A549 treated with Hydrocortisone at 1 μM for 4 hours (cell line): ENCODE measurements at places on chromosomes 5 and 9. TPM values are rescaled to one million over a fixed set of nuclear protein-coding genes. Genes with fewer than 3 reads are reported as not detected.

CEL gene
- total RNA-seq = 0.40 to 0.69 TPM (median 0.51 TPM) in 5 replicates

DOCK2 gene
- total RNA-seq = 2.0 to 4.5 TPM (median 2.4 TPM) in 5 replicates

MXD3 gene
- 11.9 to 20.1 TPM (median 18.7 TPM) in 5 replicates for total RNA-seq

QRFP gene
- not detected in 5 replicates for total RNA-seq

SPATA31A1 gene
- total RNA-seq = not detected in 5 replicates

DOK3 gene
- total RNA-seq = 2.7 to 6.1 TPM (median 3.8 TPM) in 5 replicates

MLANA gene
- total RNA-seq = not detected in 5 replicates

ANXA1 gene
- 1,032 to 1,196 TPM (median 1,133 TPM) in 5 replicates for total RNA-seq

TRIM36 gene
- total RNA-seq = 1.8 to 2.2 TPM (median 2.2 TPM) in 5 replicates

SIT1 gene
- not detected in 5 replicates for total RNA-seq

C9 gene
- not detected in 5 replicates for total RNA-seq

BRD8 gene
- 42.5 to 59.3 TPM (median 47.7 TPM) in 5 replicates for total RNA-seq

OR1Q1 gene
- total RNA-seq = not detected in 5 replicates

ADAMTS2 gene
- total RNA-seq = 0.05 to 0.10 TPM (median 0.09 TPM) in 4 of 5 replicates, not detected in the other

FAM120AOS gene
- total RNA-seq = 47.6 to 50.1 TPM (median 49.2 TPM) in 5 replicates

NEUROG1 gene
- total RNA-seq = not detected in 5 replicates

SELENOP gene
- 0.08 to 0.56 TPM (median 0.18 TPM) in 5 replicates for total RNA-seq

LCN1 gene
- 0.15 to 0.20 TPM in 2 of 5 replicates, not detected in the others for total RNA-seq

FOXD4 gene
- total RNA-seq = 0.23 to 0.55 TPM (median 0.44 TPM) in 5 replicates

GAS1 gene
- total RNA-seq = 0.08 to 0.13 TPM (median 0.10 TPM) in 5 replicates

HABP4 gene
- total RNA-seq = 14.8 to 16.5 TPM (median 15.3 TPM) in 5 replicates

CORO2A gene
- total RNA-seq = 0.99 to 2.1 TPM (median 1.6 TPM) in 5 replicates

CENPK gene
- 28.3 to 32.7 TPM (median 30.9 TPM) in 5 replicates for total RNA-seq

GABRB2 gene
- total RNA-seq = not detected in 5 replicates

NR5A1 gene
- total RNA-seq = 0.05 to 0.10 TPM (median 0.07 TPM) in 4 of 5 replicates, not detected in the other

PRELID1 gene
- 270 to 377 TPM (median 369 TPM) in 5 replicates for total RNA-seq

FST gene
- total RNA-seq = 1.3 to 2.3 TPM (median 1.9 TPM) in 5 replicates

PPP2CA gene
- 215 to 280 TPM (median 271 TPM) in 5 replicates for total RNA-seq

PCDHA1 gene
- total RNA-seq = 0.14 to 0.29 TPM (median 0.23 TPM) in 5 replicates

MARVELD2 gene
- 2.0 to 4.3 TPM (median 2.4 TPM) in 5 replicates for total RNA-seq

LRRC26 gene
- 0.41 to 1.7 TPM (median 0.93 TPM) in 5 replicates for total RNA-seq

SPATA31A3 gene
- total RNA-seq = not detected in 5 replicates

AIF1L gene
- 1.5 to 1.9 TPM (median 1.7 TPM) in 5 replicates for total RNA-seq

SLC25A2 gene
- not detected in 5 replicates for total RNA-seq

PCDHAC1 gene
- total RNA-seq = 1.8 to 2.5 TPM (median 2.2 TPM) in 5 replicates

CDH12 gene
- not detected in 5 replicates for total RNA-seq

WWC1 gene
- 72.4 to 90.2 TPM (median 85.7 TPM) in 5 replicates for total RNA-seq

FRMD3 gene
- 4.7 to 6.0 TPM (median 5.9 TPM) in 5 replicates for total RNA-seq
